NCI-H82 (cell line): ENCODE measurements at places on chromosomes 13 and 19.

DNA sequence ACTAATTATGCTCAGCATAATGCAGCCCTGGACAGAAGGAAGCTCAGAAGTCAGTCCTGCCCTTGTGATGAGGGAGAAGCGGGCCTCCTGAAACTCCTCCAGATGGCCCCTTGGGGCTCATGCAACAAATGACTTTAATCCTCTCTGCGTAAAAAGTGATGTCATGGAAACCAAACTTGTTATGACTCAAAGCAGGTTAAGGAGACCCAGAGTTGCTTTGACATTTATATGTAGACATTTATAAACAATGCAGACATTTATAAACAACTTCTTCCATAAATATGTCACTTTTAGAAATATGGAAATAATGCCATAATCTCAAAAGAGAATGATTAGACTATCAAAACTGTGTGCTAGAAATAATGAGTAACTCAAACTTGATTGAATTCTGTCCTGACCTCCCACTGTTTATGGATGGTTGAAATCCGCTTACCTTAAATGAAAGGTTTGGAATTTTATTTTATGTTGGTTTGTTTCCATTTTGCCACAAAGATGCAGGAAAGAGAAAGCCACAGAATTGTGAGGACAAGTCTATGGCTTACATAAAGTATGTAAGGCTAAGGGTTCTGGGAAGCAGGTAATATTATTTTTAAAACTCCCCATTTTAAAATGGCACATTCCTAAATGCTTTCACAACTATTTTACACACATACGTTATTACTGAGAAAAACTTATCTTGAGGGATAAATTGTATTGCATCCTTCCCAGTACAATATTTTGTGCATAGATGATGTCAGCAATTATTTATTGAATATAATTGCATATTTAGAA, 73.7 kb downstream of the CYSLTR2 start:
- peak; percentile 99 for DNase-seq

- DNase-seq, result no peak
These were observed 20.1 kb downstream of the SH3GL1 start for GRCh38 chr19:4380254-4380727.

DNA sequence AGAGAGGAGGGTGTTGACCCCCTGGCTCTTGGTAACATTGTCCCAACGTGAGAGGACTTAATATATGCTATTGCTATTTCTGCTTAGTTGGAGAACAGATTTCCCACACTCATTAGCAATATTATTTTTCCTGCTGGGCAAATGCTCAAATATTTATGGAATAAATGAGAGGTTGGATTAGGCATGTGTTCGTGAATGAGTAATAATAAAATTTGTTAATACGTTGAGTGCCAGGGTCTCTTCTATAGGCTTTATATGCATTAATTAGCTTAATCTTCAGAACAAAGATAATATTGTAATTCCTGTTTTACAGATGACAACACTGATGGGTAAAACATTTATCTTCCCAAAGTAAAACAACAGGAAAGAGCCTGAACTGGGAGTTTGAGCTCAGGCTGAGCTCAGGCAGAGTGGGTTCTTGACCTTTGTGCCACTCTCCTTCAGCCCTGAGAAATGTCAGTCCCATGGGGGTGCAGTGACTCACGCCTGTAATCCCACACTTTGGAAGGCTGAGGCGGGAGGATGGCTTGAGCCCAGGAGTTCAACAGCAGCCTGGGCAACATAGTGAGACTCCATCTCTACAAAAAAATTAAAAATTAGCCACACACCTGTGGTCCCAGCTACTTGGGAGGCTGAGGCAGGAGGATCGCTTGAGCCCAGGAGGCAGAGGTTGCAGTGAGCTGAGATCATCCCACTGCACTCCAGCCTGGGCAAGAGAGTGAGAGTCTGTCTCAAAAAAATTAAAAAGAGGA, 1.2 kb downstream of the ZNF233 start:
- no peak for DNase-seq

DNA sequence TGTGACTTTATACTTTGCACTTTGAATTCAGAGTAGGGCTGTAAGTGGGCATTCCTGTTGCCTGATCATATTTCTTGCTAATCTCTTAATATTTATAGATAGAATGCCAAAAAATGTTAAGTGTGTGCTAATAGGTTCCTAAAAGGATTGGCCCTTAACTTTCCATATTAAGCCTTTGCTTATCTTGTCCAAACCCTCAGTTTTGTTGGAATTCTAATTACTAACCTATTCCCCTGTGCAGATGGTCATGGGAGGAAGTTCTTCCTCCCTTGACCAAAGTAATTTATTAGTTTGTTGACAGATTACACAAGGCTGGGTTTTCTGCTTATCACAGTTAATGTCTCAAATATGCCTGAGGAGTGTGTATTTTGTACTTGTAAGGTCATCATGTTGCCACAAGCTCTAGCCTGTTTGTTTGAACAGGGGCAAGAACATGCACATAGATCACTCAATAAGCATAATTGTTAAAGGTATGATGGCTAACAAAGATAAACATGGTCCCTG, 541.1 kb upstream of the SPRY2 start:
- DNase-seq, result no peak

- no peak for DNase-seq
These were observed 6.3 kb upstream of the NLRP2 start for GRCh38 chr19:54959840-54960239.

GRCh38 chr19:13056052-13056660, 46.5 kb downstream of the LYL1 start:
- no peak for DNase-seq

GRCh38 chr13:112967686-112968379, 1.2 kb upstream of the MCF2L start:
- DNase-seq, result no peak

GRCh38 chr13:41577436-41577835, 120.1 kb downstream of the RGCC start:
- DNase-seq, result peak; percentile 89

DNA sequence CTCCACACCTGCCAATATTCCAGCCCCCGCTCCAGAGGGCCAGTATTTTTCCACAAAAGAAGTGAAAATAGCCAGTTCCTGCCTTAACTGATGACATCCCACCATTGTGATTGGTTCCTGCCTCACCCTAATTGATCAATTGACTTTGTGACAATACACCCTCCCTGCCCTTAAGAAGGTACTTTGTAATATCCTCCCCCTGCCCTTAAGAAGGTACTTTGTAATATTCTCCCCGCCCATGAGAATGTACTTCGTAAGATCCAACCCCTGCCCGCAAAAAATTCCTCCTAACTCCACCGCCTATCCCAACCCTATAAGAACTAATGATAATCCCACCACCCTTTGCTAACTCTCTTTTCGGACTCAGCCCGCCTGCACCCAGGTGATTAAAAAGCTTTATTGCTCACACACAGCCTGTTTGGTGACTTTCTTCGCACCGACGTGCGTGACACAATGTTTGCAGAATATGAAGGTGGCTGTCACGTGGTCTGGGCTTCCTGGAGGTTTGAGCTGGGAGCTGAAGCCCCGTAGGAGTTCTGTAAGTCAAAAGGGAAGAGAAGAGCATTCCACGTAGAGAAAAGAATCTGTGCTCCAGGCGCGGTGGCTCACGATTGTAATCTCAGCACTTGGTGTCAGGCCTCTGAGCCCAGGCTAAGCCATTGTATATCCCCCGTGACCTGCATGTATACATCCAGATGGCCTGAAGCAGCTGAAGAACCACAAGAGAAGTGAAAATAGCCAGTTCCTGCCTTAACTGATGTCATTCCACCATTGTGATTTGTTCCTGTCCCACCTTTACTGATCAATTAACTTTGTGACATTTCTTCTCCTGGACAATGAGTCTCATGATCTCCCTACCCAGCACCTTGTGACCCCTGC, 6.2 kb upstream of the FUT3 start:
- peak; percentile 43 for DNase-seq

DNA sequence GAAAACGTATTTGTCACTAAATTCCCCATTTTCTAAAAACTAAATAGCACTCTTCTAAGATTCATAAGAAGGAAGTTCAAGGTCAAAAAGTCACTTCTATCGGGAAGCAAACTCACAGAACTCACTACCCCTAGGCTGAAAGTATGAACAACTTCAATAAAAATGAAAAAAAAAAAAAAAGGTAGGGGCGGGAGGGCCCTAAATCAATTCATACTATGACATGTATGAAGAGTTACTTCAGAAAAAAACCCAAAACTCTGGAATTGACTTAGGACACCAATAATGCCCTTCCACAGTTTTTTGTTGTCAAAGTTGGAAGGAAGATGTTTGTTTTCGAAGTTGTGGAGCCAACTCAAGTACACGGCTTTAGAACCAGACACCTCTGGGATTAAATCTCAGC, 1.1 kb downstream of the SUCLA2 start:
- no peak for DNase-seq

- no peak for DNase-seq
These were observed 3.7 kb downstream of the PTOV1 start for GRCh38 chr19:49854378-49855263.

DNA sequence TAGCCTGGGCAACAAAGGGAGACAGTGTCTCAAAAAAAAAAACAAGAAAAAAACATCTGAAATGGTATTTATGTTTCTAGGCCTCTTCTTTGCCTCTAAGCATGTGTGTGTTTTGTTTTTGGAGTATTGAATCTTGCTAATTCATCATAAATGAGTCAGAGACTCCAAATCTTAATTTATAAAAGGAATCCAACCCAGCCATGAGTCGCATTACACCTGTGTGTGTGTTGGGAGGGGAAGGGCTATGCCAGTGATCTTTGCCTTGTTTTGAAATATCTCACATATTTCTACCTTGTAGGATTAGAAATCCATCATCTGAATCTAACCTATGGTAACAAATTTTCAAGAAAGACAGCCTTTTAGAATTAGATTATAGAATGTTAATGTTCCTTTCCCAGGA, 4.0 kb downstream of the ZNF331 start:
- DNase-seq, result no peak

DNA sequence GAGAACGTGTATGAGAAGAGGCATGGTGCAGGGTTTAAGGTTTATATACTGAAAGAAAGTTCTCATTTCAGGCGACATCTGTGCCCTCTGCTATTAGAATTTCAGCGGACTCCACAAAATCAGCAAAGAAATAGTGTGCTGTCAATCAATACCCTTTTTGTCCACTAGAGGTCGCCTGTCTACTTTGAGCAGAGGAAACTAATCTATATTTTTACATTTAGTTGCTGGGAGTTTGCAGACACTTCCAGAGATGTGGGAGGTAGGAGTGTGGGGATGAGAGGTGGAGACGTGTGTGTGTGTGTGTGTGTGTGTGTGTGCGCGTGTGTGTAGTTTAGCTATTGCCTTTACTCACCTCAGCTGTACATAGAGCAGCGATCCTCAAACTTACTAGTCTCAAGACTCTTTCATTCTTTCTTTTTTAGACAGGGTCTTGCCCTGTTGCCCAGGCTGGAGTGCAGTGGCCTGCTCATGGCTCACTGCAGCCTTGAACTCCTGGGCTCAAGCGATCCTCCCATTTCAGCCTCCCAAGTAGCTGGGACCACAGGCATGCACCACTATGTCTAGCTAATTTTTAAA, 9.7 kb downstream of the INAFM1 start:
- DNase-seq, result peak; percentile 72

DNA sequence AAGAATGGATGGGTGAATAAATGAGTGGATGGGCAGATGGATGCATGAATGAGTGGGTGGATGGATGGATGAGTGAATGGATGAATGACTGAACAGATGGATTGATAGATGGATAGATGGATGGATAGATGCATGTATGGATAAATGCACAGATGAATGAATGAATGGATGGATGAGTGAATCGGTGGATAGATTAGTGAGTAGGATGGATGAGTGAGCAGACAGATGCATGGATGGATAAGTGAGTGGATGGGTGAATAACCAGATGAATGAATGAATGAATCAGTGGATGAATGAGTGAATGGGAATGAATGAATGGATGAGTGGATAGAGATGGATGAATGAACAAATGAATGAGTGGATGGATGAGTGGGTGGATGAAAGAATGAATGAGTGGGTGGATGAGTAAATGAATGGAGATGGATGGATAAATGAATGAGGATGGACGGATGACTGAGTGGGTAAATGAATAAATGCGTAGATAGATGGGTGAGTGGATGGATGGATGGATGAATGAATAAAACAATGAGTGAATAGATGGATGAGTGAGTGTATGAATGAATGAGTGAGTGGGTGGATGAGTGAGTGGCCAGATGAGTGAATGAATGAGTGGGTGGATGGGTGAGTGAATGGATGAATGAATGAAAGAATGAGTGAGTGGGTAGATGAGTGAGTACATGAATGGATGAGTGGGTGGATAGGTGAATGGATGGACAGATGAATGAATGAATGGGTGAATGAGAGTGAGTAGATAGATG, 13.0 kb downstream of the GAS6 start:
- DNase-seq, result no peak

DNA sequence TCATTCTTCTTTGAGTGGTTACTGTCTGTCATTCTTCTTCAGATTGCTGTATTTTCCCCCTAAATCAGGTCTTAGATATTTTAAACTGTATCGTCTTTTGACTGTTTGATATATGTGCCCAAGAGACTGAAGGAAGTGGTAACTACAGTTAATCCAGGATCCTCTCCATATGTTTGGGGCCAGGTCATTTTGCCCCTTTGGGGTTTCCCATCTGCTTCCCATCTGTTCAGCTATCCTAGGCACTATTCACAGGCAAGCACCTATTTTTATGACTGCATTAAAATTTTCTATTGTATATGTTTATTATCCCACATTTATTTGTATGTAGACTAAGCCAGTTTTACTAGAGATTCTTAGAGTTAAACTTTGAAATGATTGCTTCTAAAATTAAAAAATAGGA, 244.2 kb downstream of the PCCA start:
- peak; percentile 87 for DNase-seq

GRCh38 chr13:24287748-24288287, 21.6 kb upstream of the C1QTNF9 start:
- peak; percentile 18 for DNase-seq

GRCh38 chr19:30237140-30237539, 135.0 kb upstream of the ZNF536 start:
- no peak for DNase-seq

DNA sequence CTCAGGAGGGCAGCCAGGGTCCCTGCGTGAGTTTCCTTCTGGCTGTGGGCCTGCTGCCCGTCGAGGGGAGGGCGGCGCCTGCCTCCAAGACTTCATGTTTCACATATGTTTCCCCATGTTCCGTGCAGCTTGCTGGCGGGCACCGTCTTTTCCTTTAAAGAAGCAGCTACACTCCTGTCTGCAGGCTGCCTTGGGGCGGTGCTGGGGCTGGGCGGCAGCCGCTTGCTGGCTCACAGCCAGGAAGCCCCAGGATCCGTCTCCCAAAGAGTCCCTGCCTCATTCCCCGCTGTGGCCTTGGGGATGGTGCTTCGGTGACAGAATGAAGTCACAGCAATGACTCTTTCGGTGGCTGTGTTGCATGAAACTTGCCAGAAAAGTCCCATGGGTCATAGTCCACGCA, 24.9 kb downstream of the PIAS4 start:
- DNase-seq, result no peak

GRCh38 chr19:27746691-27747380, 1466.1 kb downstream of the UQCRFS1 start:
- DNase-seq, result no peak

- DNase-seq, result no peak
These were observed 246.5 kb upstream of the TMTC4 start for GRCh38 chr13:100921139-100921538.

DNA sequence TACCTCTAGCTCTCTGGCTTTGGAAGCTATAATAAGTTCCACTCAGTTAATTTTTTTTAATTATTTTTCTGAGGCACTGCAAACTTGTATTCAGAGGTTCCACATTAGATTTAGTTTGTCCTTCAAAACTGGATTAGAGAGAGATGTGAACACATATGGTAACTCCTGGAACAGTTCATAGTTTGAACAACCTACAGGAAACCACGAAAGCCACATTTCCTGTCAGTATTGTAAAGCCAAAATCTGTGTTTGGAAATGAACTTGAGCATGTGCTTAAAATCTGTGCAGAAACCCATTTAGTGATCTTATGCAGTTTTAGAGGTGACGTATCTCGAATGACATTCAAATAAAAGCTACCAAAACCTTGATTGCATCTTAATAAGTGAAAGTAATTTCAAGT, 1952.0 kb downstream of the OLFM4 start:
- DNase-seq, result no peak
